ENCODE measurements at places on chromosomes 3 and 15.

DNA sequence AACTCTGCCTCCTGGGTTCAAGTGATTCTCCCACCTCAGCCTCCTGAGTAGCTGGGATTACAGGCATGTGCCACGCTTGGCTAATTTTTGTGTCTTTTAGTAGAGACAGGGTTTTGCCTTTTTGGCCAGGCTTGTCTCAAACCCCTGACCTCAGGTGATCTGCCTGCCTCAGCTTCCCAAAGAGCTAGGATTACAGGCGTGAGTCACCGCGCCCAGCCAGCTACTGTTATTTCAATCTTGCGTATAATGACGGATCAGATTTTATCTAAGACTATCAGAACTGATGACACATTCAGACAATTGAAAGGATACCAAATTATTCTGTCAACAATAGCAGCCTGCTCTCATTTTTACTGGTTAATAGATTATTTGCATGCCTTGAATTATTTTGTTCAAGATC is 612.2 kb downstream of the ZIC1 start:
- no peak for DNase-seq

- no peak for DNase-seq
These were observed 21.6 kb downstream of the B3GNT5 start for GRCh38 chr3:183274609-183275008.

DNA sequence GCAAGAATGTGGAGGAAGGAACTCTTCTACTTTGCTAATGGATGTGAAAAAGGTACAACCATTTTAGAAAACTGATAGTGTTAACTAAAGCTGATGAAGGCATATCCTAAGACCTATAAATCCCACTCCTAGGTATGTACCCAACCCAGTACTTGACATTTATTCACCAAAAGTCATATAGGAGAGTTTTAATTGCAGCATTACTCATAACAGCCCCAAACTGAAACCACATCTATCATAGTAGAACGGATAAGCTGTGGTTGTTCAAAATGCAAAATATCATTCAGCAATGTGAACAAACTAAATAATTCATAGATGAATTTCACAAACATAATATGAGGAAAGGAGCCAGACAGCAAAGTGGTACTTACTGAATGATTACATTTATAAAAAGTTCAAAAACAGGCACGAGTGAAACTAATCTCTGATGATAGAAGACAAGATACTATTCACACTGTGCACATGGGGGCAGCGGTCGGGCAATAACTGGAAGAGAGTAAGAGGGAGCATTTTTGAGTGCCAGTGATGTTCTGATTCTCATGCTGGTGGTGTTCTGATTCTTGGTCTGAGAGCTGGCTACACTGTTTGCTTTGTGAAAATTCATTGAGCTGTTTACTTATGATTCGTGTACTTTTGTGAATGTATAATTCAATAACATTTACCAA is 34.3 kb downstream of the GOLIM4 start:
- no peak for DNase-seq

DNA sequence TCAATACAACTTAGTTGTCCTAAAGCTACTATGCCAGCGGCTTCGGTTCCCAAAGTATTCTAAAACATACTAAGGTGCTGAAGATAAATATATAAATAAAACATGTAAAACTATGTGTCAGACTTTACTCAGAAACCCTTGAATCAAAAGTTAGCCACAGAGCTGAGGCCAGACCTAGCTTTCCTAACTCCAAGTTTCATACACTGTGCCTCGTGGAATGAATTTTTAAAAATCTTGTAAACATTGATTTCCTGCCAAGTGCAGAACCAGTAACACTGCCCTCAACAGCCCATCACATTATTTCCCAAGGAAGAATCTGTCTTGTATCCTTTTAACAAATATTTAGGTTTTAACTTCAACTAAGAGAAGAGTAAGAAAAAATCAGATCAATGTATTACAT is 36.4 kb downstream of the TAMM41 start:
- DNase-seq, result no peak

- no peak for DNase-seq
These were observed 140.7 kb downstream of the MECOM start for GRCh38 chr3:169522595-169523529.
